Activated T-cell treated with anti-CD3 and anti-CD28 coated beads for 4 hours (primary cell): ENCODE measurements at places on chromosomes 7 and 10.

GRCh38 chr7:28356619-28357018, 55.7 kb upstream of the CREB5 start:
- DNase-seq: no peak

GRCh38 chr10:98248018-98248417, 20.0 kb downstream of the LOXL4 start:
- no peak for DNase-seq

DNA sequence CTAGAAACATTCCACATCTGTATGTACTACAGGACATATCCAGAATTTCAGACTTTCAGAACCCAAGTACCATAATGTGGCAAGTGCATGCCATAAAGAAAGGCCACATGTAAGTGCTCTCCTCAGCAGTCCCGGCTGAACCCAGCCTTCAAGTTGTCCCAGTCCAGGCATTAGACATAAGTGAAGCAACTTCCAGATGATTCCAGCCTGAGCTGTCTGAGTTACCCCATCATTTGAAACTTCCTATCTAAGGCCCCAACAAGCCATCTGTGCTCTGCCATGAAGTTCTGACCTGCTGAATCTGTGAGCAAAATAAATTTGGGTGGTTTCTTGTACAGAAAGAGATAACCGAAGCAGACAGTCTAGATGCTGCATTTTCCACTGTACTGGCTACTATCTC, 218.8 kb downstream of the IPMK start:
- no peak for DNase-seq

DNA sequence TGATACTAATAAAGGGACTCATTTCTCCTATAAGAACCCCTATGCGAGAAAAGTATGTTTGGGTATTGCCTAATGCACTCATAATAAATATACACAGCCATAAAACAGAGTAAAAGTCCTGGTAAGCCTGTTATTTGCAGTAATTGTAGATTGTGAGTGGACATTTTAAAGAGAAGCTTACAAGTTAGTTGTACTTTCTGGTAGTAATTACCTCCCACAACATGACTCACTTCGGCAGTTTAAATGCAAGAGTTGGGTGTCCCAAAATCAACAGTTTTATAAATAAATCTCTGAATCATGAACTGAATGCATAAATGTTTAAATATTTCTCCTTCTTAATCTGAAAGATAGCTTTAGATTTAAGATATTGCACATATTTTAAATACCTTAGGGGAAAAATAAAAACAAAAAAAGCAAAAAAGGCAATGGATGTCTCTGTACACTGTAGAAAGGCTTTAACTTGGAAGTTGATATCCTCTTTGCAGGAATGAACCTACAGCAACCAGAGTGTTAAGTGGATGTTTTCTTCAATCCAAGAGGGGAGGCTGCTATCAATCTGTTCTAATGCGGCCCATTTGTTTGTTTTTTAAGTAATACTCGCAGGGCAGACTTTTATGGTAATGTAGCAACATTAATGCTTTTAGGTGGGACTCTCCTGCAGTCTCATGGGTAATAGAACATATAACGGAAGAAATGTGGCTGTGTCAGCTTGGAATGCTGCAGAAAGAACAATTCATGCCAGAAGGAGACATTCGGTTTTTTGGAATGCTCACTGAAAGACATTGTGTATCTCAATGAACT, 57.3 kb upstream of the ZEB1 start:
- no peak for DNase-seq

DNA sequence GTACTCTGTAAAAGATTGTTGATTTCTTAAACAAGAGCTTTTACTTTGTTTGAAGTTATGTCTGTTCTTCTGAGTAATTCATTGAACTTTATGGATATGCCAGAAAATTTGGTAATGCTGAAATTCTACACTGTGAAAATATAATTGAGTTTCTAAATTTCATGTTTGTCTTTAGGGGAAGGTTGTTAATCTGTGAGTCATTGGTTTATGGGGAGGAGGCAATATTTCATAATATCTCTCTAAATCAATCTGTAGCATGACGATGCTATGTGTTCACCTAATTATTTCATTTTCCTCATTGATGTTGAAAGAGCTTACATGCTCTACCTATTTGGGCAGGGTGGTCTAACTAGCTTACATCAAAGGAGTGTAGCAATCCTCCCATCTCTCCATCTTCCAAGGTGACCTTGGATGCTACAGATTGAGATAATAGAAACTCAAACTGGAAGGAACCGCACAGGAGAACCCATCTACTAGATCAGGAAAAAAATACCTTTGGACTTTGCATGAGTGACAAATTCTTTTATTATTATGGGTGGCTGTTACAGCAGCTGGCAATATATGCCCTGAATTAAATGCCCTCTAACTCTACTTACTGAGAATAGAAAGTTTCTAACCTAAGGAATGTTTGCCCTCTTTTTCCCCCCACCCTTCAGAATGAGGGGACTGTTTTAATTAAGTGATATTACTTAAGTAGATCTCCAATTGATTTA, 8.4 kb upstream of the SNX13 start:
- no peak for DNase-seq

- no peak for DNase-seq
These were observed 120.8 kb upstream of the GAD2 start for GRCh38 chr10:26095781-26096180.

DNA sequence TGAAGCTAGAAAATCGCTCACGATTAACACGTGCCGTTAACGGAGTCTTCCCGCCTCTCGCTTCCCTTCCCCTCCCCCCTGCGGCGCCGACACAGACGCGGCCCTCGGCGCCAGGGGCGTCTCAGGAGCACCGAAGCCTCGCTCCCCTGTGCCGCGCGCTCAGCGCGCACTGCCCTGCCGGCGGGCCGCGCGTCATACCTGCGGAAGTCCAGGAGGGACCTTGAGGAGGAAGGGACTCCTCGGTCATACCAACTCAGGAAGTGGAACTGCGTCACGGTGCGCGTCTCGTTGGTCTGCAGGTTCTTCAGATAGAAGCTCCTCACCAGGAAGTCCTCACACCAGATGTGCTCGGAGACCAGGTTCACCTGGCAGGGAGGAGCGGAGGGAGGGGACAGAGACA, 239.6 kb downstream of the DNAJB6 start:
- peak; percentile 23 for DNase-seq

- no peak for DNase-seq
These were observed 19.1 kb upstream of the FAM53B start for GRCh38 chr10:124763267-124763666.

- no peak for DNase-seq
These were observed 43.8 kb upstream of the ACSL5 start for GRCh38 chr10:112330162-112330561.

- no peak for DNase-seq
These were observed 267.1 kb downstream of the REEP3 start for GRCh38 chr10:63788152-63788821.

- DNase-seq: no peak
These were observed 92.0 kb upstream of the PAX2 start for GRCh38 chr10:100653238-100653956.

DNA sequence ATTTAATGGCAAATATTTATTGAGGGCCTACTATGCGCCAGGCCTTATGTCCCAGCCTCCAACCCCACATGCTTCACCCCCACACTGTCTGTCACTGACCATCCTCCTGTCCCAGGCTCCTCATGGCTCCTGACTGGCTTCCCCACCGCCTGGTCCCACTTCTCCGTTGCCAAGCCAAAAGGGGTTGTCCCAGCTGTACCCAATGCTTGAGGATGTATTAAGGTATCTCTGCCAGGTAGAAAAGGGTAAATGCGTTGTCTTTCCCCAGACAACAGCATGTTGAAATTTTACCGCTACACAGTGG, 168.8 kb upstream of the FRMD4A start:
- no peak for DNase-seq

DNA sequence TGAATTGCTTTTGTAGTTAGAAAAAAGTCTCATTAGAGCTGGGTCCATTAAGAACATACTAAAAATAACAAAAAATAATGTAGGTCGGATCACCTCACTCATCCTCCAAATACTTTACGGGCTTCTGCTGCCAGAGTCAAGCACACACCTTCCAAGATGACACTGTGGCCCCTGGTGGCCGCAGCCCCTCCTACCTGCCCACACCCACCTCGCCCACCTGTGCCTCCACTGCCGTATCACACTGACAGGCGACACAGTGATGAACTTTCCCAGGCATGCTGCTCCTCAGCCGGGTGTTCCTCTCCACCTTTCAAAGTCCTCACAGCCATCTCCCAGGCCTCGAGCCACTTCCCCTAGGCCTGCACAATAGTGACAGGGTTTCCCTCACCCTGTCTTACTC, 60.9 kb downstream of the STK17A start:
- no peak for DNase-seq

DNA sequence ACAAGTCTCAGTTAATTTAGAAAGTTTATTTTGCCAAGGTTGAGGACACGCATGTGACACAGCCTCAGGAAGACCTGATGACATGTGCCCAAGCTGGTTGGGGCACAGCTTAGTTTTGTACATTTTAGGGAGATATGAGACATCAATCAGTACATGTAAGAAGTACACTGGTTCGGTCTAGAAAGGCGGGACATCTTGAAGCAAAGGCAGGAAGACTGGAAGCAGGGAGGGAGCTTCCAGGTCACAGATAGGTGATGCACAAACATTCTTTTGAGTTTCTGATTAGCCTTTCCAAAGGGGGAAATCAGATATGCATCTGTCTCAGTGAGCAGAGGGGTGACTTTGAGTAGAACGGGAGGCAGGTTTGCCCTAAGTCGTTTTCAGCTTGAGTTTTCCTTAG, 29.4 kb upstream of the LANCL2 start:
- DNase-seq: no peak

GRCh38 chr7:41063116-41063515, 639.8 kb downstream of the INHBA start:
- no peak for DNase-seq

- DNase-seq: no peak
These were observed 136.5 kb downstream of the SFMBT2 start for GRCh38 chr10:7274293-7274692.

DNA sequence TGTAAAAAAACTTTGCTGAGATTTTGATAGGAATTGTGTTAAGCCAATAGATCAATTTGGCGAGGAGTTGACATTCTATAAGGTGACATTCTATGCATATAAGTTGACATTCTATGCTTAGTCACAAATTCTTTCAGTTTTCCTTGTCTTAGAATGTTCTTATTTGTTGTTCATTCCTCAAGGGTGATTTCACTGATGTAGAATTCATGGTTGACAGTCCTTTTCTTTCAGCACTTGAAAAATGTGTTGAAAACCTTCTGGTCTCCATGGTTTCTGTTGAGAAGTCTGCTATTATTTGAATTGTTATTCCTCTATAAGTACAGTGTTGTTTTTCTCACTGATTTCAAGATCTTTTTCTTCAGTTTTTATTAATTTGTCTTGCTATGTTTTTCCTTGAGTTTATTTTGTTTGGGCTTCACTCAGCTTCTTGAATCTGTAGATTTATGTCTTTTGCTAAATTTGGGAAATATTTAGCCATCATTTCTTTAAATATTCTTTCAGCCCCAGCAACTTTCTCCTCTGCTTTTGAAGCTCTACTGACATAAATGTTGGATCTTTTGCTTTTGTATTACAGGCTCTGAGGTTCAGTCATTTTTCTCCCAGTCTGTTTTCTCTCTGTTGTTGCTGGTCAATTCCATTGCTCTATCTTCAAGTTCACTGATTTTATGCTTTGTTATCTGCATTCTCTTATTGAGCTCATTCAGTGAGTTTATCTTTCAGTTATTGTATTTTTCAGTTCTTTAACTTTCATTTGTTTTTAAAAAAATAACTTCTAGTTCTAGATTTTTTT, 154.9 kb downstream of the SDK1 start:
- DNase-seq: no peak

DNA sequence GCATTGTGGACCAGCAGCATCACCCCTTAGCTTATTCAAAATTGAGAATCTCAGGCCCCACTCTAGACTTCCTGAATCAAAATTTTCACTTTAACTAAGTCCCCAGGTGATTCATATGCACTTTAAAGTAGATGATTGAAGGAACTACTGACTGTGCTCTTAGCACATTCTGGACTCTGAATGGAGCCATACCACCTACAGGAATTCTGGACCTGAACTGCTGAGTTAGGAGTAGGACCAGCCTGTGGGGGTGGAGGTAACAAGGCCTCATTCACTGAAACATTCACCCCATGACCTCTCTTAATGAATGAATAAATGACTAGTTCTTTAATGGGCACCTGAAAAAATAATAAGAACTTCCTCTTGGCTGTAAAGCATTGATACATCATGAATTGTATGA, 7.3 kb downstream of the PDK4 start:
- no peak for DNase-seq
